ENCODE measurements at places on chromosomes 7 and 10. TPM values are rescaled to one million over a fixed set of nuclear protein-coding genes. Genes with fewer than 3 reads are reported as not detected.

SFRP5 gene
- total RNA-seq, result 2.1 TPM

PTPRN2 gene
- 1.2 TPM for total RNA-seq

HHEX gene
- total RNA-seq, result 2.6 TPM

ATG9B gene
- total RNA-seq, result not detected

FAM24B gene
- total RNA-seq, result not detected

OPALIN gene
- not detected for total RNA-seq

NACAD gene
- total RNA-seq, result 4.7 TPM

CCNY gene
- total RNA-seq, result 92.7 TPM

ANKRD61 gene
- total RNA-seq, result not detected

HMX2 gene
- not detected for total RNA-seq

WAPL gene
- 19.7 TPM for total RNA-seq

INPP5F gene
- total RNA-seq, result 4.5 TPM

FFAR4 gene
- 0.16 TPM for total RNA-seq

SPDYE1 gene
- total RNA-seq, result not detected

IDI2 gene
- 0.16 TPM for total RNA-seq

PLCE1 gene
- total RNA-seq, result 3.3 TPM

LRRTM3 gene
- not detected for total RNA-seq

DYDC2 gene
- total RNA-seq, result not detected

SPACDR gene
- 0.81 TPM for total RNA-seq

MUC12 gene
- total RNA-seq, result not detected

PDCD11 gene
- 10.1 TPM for total RNA-seq

CROT gene
- 6.7 TPM for total RNA-seq

LRRC17 gene
- 1.0 TPM for total RNA-seq

AGAP3 gene
- 62.7 TPM for total RNA-seq

AOAH gene
- 2.7 TPM for total RNA-seq

LBX1 gene
- total RNA-seq, result not detected

MBLAC1 gene
- total RNA-seq, result 2.6 TPM

DEPP1 gene
- total RNA-seq, result 35.1 TPM

LIPJ gene
- total RNA-seq, result not detected

ASB15 gene
- 78.6 TPM for total RNA-seq

VAX1 gene
- not detected for total RNA-seq

VWDE gene
- not detected for total RNA-seq

KCNIP2 gene
- total RNA-seq, result 516 TPM

KAZALD1 gene
- 5.0 TPM for total RNA-seq

PSMC2 gene
- total RNA-seq, result 120 TPM

RNF32 gene
- 0.38 TPM for total RNA-seq

CCL24 gene
- not detected for total RNA-seq

MAGI2 gene
- 3.9 TPM for total RNA-seq

ASZ1 gene
- total RNA-seq, result not detected

LAMB4 gene
- 0.30 TPM for total RNA-seq

POP7 gene
- 27.1 TPM for total RNA-seq

LIPK gene
- not detected for total RNA-seq
